ENCODE measurements at places on chromosomes 6 and 20.

DNA sequence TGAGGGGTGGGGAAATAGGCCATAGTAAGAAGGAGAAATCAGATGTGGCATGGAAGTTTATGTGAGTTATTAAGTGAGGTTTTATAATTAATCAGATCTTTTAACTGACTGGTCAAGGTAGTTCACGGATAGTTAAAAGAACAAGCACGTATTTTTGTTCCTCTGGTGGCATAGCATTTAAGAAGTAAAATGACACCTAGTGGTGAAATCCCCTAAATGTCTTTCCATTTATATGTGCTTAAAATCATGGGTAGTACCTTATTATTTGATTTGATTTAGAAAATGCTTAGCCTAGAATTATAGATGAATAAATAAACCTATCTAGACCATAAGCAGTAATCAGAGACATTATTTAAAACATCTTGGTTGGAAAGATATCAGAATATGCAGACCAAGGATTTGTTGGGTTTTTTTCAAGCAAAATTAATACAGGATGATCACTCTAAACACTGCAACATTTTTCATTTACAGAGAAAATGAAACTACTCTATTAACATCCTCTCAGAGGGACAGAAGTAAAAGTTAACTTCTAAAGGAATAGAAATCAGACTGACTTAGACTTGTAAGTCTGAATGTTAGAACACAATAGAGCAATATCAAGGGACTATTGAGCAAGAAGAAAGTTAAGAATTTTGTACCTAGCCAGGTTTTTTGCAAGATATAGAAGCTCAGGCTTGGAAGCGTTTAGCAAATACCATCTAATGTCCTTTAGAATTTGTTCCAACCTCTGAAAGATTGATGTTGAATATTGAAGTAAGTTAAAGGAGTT is 81.1 kb downstream of the STXBP5 start:
- peak; percentile 65 for DNase-seq

- no peak for DNase-seq
Measured at GRCh38 chr6:7148100-7148822, 40.5 kb downstream of the RREB1 start.

DNA sequence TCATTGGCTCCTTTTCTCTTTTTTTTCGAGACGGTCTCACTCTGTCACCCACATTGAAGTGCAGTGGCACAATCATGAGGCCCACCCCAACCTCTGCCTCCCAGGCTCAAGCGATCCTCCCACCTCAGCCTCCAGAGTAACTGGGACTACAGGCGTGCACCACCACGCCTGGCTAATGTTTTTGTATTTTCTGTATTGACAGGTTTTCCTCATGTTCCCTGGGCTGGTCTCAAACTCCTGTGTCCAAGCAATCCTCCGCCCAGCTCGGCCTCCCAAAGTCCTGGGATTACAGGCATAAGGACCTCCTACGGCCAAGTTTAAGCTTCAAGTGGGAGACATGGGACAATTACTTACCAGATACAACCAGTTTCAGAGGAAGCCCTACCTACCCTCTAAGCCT is 9.4 kb upstream of the POU5F1 start:
- no peak for DNase-seq

DNA sequence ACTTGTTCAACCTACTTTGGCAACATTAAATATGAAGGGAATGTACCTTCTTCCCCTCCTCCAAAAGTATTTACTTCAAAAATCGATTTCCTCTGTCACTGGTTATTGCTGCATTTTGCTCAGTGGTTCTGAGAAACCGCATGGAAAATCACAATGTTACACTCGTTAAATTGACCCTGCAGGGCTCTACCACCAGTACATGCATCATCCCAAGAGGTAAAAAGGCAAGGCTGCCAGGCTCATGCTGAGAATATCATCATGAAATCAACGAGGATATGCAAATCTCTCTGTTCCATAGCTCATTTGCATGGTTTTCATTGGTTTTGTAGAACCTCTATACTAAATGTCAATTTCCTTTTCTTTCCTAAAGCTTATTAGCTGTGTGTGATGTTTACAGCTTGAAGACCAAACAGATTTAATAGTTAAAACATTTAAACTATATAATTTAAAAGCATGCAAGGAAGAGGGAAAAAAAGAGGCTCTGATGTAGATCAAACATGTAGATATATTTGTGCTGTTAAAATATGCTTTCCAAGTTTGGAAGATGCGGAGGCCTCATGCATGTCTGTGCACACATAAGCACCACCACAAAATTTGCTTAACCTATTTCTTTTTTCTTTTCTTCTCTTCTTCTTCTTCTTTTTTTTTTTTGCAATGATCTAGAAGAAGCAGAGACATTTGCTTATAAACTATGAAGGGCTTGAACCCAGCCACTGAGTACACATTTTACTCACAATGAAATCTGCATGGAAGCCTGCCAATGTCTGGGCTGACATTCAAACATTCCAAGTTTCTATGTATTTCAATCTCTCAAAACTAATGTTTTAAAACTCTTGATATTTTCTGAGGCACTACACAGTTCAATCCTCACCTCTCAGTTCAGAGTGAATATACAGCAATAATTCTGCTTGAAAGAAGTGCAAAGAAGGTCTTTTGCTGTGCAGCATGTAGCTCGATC is 194.0 kb downstream of the GMPR start:
- peak; percentile 96 for DNase-seq

GRCh38 chr6:155493026-155493693 is 37.5 kb upstream of the NOX3 start:
- no peak for DNase-seq

DNA sequence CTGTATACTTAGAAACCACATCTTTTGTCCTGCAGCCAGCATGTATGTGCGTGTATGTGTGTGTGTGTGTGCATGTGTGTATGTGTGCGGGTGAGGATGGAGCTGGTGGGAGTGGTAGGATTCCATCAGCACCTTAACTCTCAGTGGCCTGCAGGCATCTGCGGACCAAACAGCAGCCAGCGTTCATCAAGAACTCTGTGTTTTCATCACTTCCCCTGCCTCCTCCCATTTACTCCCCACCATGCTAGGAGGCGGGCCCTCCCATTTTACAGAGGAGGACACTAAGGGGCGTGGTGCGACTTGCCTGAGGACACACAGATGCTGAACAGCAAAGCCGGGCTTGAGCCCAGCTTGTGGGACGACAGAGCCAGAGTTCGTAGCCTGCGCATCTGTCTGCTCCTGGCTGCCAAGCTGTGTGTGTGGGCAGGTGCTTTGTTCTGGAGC is 8.9 kb downstream of the VSTM2L start:
- DNase-seq: peak; percentile 79

DNA sequence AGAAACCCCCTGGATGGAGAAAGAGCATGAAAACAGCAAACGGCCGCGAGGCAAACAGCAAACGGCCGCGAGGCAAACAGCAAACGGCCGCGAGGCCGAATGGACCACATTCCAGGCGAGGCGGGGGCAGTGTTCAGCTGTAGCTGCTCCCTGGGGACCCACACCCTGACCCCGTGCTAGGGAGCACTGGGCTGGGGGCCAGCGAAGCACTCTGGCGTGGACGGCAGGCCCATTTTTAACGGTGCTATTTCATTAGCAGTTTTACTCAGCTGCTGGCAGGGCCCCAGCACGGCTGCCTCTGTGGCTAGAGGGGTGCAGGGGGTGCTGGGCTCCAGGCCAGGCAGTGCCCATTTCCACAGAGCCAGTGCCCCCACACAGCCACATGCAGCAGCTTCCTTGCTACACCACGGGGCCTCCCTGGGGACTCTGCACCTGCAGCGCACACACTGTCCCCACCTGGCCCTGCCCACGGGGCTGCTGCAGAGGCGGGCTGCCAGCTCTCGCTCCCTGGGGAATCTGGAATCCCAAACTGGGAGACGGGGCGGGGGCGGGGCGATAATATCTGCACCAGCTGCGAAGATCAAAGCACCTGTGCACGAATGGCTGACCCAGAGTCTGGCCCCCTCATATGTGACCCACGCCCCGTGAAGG is 35.6 kb upstream of the SLCO4A1 start:
- DNase-seq: no peak

- no peak for DNase-seq
Measured at GRCh38 chr20:4896119-4896702, 105.1 kb downstream of the SLC23A2 start.

- DNase-seq: no peak
Measured at GRCh38 chr6:89254569-89254968, 37.4 kb upstream of the GABRR1 start.

- no peak for DNase-seq
Measured at GRCh38 chr20:50877232-50877743, 53.9 kb downstream of the ADNP start.

- DNase-seq: no peak
Measured at GRCh38 chr20:57476084-57476526, 48.8 kb downstream of the CTCFL start.

DNA sequence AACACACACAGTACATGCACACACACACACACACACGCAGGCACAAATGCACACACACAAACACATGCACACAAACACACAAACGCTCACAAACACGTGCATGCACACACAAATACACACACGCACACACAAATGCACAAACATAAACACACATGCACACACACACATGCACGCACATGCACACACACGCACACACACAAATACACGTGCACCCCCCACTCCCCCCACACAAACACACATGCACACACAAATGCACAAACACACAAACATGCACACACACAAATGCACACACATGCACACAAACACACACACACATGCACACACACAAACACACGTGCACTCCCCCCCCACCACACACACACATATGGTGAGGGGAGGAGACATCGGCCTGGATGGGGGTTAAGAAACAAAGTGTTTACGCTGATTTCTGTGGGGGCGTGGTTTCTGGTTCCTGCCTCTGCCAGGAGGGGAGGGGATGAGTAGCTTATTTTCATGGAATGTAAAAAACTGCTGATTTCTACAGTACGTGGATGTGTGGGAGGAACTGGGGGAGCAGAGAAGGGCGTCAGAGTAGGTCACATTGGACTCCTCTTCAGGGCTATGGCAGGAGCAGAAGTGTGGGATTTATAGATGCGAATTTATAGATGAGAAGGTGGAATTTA is 607.2 kb downstream of the QKI start:
- no peak for DNase-seq

- DNase-seq: no peak
Measured at GRCh38 chr6:24949020-24949569, 13.3 kb upstream of the RIPOR2 start.

- no peak for DNase-seq
Measured at GRCh38 chr6:130046671-130047070, 28.3 kb downstream of the L3MBTL3 start.

DNA sequence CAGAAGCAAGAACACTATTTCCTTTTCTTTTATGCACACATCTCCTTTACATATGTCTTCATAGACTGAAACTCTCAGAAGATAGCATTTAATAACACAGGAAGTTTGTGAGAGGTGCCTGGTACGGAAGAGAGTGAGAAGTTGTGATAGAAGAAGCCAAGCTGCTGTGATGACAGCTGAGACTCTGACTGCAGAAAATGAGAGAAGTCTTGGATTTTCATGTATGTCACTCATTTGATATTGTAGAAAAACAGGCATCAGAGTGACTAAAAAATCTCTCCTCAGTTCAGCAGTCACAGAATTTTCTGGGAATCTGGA is 154.9 kb upstream of the BMP2 start:
- DNase-seq: peak; percentile 84

DNA sequence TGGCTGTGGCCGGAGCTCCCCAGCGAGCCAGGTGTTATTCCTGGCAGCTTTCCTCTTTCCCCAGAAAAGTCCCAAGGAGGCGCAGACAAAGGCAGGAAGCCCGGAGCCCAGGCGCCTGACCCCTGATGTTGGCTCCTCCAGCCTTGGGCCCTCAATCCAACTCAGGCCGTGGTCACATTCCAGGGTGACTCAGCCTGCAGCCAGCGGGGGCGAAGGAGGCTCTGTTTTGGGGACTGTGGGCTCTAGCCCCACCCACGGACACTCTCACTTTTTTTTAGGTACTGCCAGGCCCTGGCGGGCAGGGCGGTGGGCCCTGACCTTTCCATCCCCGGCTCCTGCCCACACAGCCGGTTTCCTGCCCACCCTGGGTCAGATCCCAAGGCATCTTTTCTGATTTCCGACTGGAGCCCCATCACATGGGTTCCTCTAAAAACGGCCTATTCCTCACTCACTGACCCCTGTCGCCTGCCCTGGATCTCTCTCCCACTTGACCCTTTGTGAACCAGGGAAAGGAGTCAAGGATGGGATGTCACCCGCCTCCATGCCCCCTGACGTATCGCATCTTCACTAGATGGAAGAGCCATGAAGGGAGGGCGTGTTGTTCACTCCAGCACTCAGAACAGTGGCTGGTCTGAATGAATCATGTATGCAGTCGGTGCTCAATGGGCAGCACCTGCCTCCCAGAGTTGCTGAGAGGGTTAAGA is 5.5 kb downstream of the PTGIS start:
- peak; percentile 61 for DNase-seq

DNA sequence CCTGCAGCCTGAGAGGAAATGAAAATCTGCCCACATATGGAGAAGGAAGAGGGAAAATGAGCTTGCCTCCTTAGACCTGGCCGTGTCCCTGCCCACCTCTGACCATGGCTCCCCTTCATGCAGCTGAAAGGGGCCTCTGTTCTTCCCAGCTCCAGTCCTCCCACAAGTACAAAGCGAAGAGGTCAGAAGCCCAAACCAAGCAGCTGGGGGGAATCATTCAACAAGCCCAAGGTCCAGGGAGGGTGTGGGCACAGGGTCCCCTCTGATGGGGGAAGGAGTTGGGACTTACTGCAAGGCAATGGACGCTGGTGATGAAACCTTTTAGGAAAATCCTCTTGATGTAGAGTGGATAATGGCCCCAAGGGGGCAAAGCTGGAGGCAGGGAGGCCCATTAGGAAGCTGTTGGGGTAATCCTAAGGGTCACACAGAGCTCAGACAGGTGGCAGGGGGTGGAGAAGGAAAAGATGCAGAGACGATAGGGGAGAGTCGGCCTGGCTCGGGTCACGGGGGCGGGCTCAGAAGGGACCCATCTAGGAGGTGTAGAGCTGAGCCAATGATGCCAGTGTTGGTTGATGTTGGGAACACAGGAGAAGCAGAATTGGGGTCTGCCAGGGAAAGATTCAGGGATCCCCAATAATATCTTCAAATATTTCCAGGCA is 16.1 kb upstream of the GRM4 start:
- no peak for DNase-seq

- peak; percentile 45 for DNase-seq
Measured at GRCh38 chr20:2756056-2756611, 44.3 kb downstream of the CPXM1 start.

DNA sequence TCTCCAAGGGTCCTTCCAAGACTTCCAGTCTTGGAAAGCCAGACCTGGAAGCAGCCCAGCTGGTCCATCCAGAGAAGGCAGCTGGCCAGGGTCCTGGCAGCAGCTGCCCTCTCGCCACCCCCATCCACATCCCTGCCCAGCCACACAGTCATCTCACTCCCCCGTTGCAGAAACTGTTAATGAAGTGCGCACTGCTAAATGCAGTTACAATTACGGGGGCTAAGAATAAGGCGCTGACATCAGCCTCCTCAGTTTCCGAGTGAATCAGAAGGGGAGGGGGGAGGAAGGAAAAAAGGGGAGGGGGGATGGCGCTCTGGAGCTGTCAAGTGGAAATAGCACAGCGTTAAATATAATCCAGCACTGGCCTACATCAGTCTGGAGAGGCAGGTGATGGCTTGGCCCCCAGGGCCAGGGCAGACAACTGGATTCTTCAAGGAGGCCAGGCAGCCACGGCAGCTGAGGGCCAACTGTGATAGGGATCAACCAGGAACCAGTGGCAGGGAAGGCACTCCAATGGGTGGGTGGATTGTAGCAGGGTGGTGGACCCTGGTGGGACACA is 6.9 kb downstream of the RIMS4 start:
- peak; percentile 49 for DNase-seq

Data from lung (tissue), 17 donors.